GM13976 (cell line): ENCODE measurements at places on chromosomes 5 and 9.

DNA sequence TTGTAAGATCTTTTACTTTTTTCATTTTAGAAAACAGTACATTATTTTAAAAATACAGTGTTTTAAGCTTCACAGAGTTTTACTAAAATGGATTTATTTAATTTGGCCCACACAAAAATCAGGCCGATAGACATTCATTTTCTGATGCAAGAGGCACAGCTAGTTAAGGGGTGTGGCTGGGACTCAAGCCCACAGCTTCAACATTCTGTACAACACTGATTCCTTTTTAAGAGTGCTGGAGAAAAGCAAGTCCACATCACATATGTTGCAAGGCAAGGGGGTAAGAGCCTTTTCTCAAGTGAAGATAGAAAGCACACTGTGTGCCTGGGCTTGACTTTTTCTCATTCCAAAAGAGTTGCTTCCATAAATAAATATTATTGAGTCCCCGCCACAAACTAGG lies 195.9 kb downstream of the RFK start:
- no peak for DNase-seq

DNA sequence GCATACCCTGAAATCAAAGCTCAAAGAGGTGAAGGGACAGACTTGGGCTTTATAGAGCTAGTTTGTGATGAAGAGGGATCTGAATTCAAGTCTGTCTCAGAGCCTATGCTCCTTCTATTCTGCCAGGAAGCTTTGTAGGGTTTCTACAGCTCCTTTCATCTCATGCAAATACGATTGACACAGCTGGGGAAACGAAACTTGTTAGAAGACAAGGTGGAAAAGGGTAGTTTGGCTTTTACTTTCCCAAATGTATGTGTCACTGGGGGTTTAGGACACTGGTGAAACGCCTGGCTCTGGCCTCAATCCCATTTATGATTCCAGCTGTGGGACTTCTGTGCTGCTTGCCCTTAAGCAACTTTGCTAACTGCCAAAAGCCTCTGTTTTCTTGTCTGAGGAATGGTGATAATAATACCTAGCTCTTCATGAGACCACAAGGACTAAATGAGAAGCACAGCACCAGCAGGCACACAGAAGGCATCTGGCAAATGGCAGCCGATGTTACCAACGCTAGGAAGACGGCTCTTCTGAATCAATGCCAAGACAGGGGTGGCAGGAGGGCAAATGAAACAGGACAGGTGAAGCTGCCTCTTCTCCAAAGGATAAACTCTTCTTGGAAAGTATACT lies 70.3 kb upstream of the EQTN start:
- peak; percentile 38 for DNase-seq

- no peak for DNase-seq
Measured at GRCh38 chr5:35281613-35282012, 51.3 kb upstream of the PRLR start.

- no peak for DNase-seq
Measured at GRCh38 chr9:83062651-83063527, at the start of gene RASEF. Gene RASEF, minus strand, starts transcription at chr9:83063142. Its CDS starts 275 bp downstream, at chr9:83062867.

GRCh38 chr5:57316798-57317327 lies 143.0 kb downstream of the GPBP1 start:
- peak; percentile 25 for DNase-seq

DNA sequence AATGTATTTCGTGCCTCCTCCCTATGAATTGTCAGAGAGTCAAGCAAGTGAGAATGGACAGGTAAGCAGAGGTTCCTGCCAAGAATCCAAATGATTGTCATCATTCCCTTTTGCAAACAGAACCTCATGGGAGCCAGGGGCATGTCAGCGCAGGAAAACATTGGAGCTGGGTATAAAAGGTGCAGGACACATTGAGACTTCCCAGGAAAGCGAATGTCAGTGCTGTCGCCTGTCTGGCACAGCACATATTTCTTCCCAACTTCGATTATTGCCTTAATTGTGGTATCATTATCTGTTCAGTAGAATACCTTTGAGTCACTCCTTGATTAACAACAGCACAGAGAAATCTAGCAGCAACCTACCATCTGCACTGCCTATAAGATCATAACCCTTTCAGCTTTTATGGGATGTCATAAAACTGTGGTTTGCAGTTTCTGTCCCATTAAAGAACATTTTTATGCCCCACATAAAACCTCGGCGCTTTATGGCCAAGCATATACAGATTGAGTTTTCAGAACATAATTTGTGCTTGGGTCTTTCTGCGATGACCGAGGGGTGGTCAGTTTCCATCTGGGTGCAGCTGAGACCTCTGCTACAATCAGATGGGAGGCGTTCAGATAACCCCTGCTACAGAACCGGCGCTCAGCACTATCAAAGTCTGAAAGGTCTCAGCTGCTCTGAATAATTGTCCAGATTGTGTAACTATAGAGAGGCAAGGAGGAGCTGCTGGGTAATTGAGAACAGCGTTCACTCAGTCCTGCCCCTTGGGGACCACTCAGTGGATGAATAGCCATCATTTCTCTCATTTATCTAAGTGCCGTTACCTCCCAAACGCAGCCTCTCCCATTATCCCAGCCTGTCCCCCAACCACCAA lies 30.9 kb upstream of the WWC1 start:
- no peak for DNase-seq

- DNase-seq, result no peak
Measured at GRCh38 chr9:91972076-91972626, 22.1 kb upstream of the ROR2 start.

- peak; percentile 24 for DNase-seq
Measured at GRCh38 chr5:179413086-179413690, 67.9 kb upstream of the ADAMTS2 start.

DNA sequence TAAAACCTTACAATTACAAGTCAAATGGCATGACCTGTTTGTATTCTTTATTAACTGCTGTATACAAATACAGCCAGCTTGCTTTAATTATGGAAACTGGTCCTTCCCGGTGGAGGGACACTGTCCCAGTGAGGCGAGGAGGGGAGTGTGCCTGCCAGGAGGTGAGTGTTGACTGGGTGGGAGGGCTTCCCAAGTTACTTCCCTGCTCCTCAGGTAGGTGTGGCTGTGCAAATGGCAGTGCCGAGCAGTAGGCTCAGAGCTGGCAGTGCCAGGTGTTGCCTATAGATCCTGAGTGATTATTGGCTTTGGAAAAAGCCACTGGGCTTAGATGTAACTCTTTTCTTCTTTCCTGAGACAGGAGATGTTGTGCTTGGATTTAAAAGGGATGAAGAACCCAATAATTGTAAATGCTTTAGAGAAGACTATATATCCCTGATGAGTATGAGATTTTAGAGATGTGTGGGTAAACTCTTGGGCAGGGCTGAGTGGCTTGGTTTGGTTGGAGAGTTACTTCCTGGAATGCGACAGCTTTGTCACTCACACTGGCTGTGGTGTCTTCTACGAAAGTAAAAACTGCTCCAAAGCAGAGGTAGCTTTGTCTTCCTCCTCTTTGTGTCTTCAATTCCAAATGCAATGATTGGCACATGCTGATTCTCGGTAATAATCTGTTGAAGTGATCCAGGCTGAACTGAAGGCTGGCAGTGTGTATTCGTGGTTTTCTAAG lies 43.7 kb downstream of the GLRX start:
- no peak for DNase-seq
